ENCODE measurements at places on chromosomes 16 and 17. TPM values are rescaled to one million over a fixed set of nuclear protein-coding genes. Genes with fewer than 3 reads are reported as not detected.

- peaks cover 3% of the 10 kb centered on the region for H3K4me1 ChIP-seq
- DNase-seq = no peak
- H3K27me3 ChIP-seq = peaks cover 17% of the 10 kb centered on the region
These were observed 268.1 kb downstream of the HS3ST3A1 start for GRCh38 chr17:13333661-13334060.

DNA sequence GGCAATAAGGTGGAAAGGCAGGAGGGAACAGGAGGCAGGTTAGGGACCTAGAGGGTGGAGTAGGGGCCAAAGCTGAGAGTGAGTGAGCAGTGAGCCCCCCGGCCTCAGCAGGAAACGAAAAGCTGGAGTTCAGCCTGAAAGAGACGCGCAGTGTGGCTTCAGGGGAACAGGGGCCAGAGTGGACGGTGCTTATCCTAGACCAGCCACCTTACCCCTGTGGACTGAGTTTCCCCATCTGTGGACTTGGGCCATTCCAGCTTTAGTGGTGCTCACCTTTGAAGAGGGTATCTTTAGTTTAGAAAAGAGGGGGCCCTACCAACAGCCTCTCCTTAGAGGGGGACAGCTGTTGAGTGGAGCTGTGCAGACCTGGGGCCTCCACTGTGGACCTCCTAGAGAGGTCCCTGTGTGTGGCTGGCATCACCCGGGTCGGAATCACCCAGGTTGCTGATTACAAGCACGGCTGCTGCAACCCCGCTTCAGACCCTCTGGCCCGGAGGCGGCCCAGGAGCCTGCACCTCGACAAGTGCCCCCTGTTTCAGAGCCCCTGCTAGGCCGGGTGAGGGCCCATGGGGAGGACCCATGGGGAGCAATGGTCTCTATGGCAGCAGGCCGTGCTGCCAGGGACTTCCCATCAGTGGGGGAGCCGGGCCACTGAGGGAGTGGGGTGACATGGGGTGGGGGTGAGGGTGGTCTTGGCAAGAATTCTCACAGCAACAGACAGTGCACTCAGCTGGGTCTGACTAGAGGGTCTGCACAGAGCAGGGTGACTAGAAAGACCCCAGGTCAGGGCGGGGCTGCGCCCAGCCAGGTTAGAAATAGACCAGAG, 2.6 kb downstream of the GPR142 start:
- DNase-seq = no peak
- no peaks in the 10 kb centered on the region for H3K27me3 ChIP-seq
- peak overlapping the region; percentile 72 for H3K4me3 ChIP-seq
- peaks cover 11% of the 10 kb centered on the region for H3K4me1 ChIP-seq
- no peaks in the 10 kb centered on the region for H3K36me3 ChIP-seq

DNA sequence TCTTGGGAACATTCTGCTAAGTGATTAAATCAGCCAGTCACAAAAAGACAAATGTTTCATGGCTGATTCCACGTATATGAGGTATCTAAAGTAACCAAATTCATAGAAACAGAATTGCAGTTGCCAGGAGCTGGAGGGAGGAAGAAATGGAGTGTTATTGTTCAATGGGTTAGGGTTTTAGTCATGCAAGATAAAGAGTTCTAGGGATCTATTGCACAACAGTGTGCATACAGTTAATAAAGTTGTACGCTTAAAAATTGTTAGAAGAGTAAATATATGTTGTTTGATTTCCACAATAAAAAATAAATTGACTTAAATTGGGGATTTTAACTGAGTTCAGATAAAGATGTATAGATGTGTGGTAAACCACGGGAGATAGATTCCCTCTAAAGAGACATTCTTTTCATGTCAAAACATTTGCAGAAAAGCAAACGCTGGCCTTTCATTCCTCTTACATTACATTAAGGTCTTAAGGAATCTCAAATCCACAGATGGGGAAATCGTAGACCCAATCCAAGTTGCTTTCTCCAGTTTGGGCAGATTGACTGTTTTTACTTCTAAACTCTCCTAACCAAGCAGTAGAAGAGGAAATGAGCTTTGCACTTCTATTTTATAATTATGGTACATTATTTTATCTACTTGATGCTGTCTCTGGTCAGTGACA, 4.6 kb downstream of the PRDM7 start:
- no peak for DNase-seq
- H3K36me3 ChIP-seq = no peaks in the 10 kb centered on the region
- H3K27ac ChIP-seq = no peak overlapping the region
- H3K4me3 ChIP-seq = no peak overlapping the region

The SETD6 gene
- total RNA-seq = 38.6 TPM

The NGFR gene
- total RNA-seq = 0.47 TPM

The CMTM4 gene
- 3.1 TPM for total RNA-seq

The GINS2 gene
- total RNA-seq = 0.47 TPM

Data from naive thymus-derived CD8-positive, alpha-beta T cell (primary cell).